ENCODE measurements at places on chromosomes 1 and 21. TPM values are rescaled to one million over a fixed set of nuclear protein-coding genes. Genes with fewer than 3 reads are reported as not detected.

DNA sequence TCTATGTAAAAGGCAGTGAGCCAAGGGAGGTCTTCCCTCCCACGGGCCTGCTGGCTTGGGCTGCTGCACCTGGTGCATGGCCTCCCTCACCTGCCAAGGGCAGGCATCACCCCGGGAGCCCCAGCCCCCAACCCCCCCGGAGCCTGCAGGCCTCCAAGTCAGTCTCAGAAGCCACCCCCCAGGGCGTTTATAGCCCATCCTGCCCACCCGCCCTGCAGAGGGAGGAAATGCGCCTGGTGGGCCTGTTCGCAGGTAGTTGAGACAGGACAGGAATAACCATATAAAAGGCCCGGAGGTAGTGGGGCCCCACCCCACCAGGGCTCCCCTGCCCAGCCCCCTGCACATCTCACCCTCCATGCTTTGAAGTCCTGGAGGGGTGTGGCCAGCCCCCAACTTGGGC, 18.2 kb upstream of the ARF1 start:
- ATAC-seq, result no peak

DNA sequence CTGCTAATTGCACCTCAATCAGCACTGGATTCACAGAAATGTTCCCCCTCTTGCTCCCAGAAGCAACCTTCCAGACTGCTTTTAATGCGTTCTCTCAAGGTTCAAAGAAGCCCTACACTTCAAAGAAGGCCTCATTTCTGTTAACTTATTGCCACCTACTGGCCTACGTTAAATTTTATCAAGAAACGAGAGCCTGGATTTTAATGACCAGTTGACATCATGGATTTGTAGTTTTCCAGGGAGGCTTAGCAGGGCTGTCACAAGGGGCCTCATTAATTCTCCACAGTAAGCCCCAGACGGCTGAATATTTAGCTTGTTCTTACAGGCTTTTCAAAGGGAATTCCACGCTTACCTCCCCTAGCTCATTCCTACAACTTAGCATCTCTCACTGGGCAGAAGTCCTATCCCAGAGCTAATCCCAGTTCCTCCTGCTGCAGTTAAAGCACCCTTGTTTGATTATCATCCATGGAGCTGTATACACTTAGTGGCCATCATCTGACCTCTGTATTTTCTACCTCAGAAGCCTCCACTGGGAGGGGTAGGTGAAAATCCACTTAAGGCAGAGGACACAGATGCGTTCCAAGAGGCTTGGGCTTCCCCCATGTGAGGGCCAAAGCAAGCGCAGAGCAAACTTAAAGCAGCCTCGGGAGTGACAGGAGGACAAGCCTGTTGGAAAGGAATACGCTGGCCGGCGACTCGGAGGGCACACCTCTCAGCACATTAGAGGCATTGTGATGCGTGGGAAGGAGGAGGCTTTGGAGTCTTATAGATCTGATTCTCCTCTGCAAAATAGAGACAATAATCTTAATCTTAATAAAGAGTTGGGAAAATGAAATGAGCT, 32.2 kb upstream of the CYP4X1 start:
- ATAC-seq, result no peak

GRCh38 chr21:36976882-36977651, 10.6 kb upstream of the HLCS start:
- ATAC-seq, result peak; percentile 75

The ZFP69B gene
- total RNA-seq, result 2.8 TPM

The CELA3A gene
- total RNA-seq, result not detected

- no peak for ATAC-seq
Measured at GRCh38 chr1:207821464-207822045, 69.7 kb downstream of the CD46 start.

DNA sequence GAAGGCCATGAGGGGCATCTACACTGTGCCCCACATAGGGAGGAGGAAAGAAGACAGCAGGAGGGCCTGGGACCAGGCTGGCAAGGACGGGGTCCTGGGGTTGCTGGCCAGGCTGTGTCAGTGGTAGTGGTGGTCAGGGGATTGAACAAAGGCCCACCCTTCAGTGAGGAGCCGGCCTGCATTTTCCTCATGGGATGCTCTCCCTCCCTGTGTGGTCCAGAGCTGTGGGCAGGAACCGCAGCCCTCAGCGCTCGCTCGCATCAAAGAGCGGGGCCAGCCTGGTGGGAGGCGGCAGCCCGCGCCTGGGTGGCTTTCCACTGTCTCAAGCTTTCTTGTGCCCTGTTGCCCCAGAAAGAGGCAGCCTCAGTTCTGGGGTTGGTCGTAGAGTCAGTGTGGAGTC, 24.8 kb downstream of the LHX4 start:
- ATAC-seq, result no peak

The RASAL2 gene
- 0.11 TPM for total RNA-seq

- no peak for ATAC-seq
Measured at GRCh38 chr1:17045634-17046333, 8.0 kb downstream of the SDHB start.

GRCh38 chr1:26828411-26828991, 2.0 kb downstream of the ZDHHC18 start:
- peak; percentile 54 for ATAC-seq

DNA sequence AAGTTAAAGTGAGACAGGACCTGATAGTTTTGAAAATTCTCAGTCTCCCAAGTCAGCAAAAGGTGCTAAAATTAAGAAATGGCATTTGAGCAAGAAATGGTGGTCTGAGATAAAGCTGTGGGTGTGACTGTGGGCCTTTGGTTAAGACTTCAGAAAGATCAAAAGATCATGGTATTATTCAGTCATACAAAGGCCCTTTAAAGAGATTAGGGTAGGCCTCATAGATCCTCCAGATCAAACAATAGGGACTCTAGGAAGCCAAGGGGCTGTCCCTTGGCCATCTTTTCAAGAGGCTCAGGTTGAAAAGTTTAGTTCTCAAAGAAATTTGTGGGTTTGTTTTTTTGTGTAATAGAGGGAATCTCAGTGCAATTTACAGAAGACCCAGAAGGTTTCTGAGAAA, 8.4 kb downstream of the HMGB4 start:
- no peak for ATAC-seq

The USH2A gene
- not detected for total RNA-seq

The TNFSF18 gene
- not detected for total RNA-seq

DNA sequence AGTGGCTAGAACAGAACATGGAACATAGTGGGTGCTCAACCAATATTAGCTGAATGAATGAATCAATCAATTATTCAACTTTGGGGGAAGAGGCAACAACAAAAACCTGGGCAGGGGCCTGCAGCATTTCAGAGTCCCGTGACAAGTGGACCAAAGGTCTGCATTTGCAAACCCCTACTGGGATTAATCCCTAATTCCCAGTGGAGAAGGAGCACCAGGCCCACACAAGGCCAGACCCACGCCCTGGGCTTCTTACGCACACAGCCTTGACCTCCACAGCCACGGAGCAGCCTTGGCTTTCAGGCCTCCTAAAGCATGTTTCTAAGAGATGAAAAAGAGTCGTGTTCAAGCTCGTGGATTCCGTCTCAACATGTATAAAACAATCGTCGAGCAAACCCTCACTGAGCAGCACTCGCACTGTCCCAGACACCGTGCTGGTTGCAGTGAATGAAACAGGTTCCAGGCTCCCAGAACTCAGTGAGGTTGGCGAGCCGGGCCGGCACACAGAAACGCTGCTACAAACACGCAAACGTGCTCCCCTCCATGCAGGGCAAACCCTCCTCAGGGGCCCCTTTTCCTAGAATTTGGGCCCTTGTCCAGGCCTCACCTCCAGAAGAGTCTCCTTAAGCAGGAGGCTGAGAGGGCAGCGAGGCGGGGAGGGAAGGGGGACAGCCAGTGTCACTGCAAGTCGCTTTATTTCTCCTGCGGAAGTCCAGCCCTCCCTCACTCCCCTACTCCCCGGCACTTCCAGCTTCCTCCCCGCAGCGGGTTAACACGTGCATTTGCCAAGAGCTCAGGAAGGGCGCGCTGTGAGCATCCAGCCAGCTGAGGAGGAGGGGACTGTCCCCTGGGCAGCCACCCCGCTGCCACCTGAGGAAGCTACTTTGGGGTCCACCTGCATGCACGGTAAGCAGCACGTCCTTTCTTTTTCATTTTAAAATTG, 556.4 kb downstream of the KIF26B start:
- ATAC-seq, result no peak

GRCh38 chr1:3788756-3789420, 7.4 kb downstream of the LRRC47 start:
- ATAC-seq, result no peak

DNA sequence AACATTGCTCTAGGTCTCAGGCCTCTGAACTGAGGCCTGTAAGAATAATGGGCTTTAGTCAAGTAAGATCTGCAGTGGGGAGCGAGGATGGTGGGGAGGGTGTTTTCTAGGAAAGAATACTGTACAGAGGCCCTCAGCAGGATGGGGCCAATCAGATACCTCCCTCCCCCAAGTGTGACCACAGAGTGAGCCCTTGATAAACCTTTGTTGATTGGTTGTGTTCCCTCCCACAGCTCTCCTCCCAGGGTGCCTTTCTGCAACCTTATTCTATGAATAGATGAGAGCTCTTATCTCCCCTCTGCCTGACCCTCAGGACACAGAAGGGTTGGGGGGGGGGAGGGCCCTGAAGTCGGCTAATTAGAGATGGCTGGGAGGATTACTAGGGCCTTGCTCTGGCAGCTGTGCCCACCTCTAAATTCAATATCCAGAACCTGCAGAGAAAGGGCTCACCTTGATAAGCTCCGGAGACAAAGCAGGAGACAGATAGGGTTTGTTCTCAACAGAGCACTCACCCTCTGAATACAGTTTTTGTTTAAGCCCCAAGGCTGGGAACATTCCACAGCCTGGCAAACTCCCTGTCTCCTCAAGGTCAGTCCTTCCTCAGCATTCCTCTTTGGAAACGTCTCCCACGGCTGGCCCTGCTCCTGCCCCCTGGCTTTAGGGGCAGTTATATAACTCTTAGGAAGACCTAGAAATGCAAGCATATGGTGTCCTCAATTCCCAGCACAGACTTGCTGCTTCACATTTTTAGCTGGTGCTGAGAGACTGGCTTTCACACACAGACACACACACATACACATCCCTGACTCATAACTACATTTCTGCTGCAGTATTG, 42.9 kb downstream of the ATP1A1 start:
- no peak for ATAC-seq

GRCh38 chr1:152050886-152051675, 14.3 kb upstream of the S100A11 start:
- no peak for ATAC-seq

- ATAC-seq, result no peak
Measured at GRCh38 chr1:32179193-32179442, 357 bp upstream of the TXLNA start.

DNA sequence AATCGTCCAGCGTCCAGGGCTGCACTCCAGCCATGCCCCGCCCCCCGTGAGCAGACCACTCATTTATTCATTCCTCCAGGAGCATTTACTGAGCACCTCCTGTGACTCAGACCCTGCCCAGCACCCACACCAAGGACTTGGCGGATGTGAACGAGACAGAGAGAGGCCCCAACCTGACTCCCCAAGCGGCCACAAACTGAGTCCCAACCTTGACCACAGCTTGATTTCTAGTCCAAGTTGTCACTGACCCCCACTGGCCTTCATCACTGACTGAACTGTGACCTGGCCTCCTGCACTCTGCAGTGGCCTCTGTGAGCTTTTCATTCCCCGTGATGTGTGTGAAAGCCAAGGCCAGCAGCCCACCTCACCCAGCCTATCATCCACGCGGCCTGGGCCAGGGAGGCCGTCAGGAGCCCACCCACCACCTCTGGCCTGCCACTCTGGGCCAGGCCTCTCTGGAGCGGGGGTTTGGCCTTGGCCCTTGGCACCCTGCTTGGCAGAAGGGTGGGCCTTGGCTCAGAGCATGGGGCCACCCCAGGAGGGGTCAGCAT, 19.3 kb upstream of the RUNX3 start:
- no peak for ATAC-seq

DNA sequence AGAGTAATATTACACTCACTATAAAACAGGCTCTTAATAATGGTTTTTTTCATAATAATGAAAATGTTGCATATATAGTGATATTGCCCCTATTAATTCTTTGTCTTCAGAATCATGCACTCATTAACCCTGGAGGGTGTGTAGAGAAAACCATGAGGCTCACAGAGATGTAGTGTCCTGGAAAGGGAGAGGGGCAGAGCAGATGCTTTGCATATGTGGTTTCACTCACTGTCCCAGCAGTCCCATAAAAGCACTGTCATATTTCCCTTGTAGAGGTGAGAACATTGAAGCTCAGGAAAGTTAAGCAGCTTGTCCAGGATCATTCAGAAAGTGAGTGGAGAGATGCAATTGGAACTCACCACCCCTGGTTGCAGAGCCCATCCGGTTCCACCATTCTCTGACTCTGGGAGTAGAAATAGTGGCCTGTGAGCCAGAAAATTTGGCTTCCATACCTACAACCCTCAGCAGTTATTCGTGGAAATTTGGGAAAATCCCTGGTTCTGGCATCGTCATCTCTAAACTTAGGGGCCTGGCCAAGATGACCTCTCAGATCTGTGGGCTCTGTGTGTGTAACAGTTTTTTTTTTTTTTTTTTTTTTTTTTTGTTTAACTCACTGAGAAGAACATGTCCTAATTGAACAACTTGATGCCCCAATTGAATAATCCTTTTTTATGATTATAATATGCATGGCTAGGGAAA, 86.4 kb downstream of the RGL1 start:
- ATAC-seq, result no peak

The PIK3R3 gene
- total RNA-seq, result 2.2 TPM

GRCh38 chr1:227546598-227547309, 16.6 kb upstream of the ZNF678 start:
- no peak for ATAC-seq

DNA sequence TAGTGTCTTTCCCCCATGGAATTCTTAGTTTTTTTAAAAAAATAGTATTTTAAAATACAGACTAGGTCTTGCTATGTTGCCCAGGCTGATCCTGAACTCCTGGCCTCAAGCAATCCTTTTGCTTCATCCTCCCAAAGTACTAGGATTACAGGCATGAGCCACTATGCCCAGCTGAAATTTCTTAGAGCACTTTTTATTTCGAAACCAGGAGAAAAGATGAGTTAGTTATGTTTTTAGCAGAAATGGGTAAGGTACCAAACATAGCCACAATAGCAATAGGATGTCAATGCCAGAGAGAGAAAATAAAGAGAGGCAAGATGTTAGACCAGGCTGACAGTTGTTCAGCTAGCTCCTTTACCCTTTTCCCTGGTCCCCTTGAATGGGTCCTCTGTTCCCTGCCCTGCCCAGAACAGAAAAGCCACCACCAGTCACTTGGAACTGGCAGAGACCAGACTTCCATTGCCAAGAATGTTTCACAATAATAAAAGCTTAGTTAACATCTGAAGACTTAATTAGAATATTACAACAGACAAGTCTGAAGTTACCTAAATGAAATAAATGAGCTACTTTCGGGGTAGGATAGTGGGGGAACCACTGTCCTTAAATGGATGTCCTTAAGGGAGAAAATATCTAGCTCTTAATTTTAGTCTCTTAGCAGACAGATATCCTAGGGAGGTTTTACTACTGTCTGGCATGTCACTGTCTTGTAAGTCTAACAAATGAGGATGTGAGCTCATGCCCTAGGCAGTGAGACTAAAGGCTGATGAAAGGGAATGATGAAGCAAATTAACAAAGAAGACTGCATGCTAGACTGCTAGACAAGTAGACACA, 54.3 kb downstream of the ABL2 start:
- ATAC-seq, result no peak

GRCh38 chr1:21361506-21361905, 71.2 kb upstream of the ECE1 start:
- no peak for ATAC-seq

- no peak for ATAC-seq
Measured at GRCh38 chr1:1847061-1847850, 43.6 kb downstream of the GNB1 start.

- no peak for ATAC-seq
Measured at GRCh38 chr21:18153063-18153462, 91.6 kb upstream of the CHODL start.

The DNAJC6 gene
- total RNA-seq, result 10.4 TPM

The REN gene
- total RNA-seq, result not detected

The TTC24 gene
- total RNA-seq, result 0.79 TPM

- no peak for ATAC-seq
Measured at GRCh38 chr21:15793109-15793508, 63.3 kb downstream of the USP25 start.
